Activated CD4-positive, alpha-beta memory T cell treated with anti-CD3 and anti-CD28 coated beads for 36 hours (primary cell): ENCODE measurements at places on chromosomes 16 and 17.

GRCh38 chr16:18049547-18050133 is 286.9 kb downstream of the NPIPA8 start:
- no peak for DNase-seq

DNA sequence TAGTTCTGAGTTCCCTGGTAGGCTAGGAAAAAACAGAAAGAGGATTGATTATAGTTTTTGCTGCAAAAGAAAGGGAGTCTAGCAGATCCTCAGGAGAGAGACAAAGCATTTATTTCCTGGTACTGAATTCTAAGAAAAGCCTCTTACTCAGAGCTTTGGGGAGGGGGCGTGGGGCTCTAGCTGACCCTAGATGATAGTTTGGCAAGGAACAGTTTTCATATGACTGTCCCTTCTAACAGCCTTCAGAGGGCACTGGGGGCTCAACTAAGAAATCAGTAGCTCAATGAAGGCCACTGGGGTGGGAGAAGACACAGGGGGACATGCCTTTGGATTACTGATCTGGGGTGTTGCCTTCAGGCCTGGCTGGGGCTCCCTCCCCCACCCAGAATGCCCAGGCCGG is 4.0 kb downstream of the CA7 start:
- peak; percentile 22 for DNase-seq

DNA sequence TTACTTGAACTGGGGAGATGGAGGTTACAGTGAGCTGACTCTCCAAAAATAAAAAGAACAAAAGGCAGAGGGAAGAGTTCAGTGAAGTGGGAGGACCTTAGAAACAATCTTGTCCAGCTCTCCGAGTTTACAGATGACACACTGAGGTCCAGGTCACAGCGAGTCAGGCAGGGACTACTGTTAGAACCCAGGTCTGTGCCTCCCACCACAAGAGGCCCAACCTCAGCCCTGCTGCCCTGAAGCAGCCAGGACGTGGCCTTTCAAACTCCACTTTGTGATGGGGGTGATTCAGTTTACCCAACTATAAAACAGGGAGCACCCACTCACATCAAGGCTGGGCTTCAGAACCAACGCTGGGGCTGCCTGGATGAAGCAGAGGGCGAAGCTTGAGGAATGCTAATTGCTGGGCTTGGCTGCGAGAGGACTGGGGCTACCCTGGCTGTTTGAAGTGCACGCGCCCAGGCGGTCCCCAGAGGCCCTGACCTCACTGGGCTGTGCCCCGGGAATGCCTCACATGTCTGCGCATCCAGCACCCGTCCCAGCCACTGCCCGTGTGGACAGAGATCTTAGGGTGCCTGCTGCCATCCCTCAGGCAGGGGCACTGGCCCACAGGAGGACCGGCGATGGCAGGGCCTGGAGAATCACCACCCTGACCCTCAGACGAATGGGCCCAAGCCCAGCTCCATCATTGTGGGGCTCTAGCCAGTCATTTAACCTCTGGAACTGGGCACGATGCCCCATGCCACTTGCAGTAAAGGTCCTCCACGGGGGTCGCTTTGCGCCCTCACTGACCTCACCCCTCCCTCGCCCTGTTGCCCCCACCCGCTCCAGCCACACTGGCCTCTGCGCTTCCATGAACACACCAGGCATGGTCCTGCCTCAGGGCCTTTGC is 11.4 kb downstream of the SLC5A10 start:
- peak; percentile 32 for DNase-seq

DNA sequence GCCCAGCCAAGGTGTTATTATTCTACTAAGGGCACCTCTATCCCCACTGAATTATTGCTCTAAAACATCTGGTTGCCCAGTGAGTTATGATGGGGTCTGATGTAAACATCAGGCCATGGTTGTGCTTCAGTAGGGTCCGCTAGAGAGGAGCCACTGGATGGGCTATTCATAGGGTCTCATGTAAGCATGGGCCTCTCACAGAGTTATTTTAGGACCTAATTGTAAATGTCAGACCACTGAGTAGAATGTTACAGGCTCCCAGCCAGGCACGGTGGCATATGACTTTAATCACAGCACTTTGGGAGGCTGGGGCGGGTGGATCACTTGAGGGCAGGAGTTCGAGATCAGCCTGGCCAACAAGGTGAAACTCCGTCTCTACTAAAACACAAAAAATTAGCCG is 5.3 kb downstream of the RAPGEFL1 start:
- no peak for DNase-seq

DNA sequence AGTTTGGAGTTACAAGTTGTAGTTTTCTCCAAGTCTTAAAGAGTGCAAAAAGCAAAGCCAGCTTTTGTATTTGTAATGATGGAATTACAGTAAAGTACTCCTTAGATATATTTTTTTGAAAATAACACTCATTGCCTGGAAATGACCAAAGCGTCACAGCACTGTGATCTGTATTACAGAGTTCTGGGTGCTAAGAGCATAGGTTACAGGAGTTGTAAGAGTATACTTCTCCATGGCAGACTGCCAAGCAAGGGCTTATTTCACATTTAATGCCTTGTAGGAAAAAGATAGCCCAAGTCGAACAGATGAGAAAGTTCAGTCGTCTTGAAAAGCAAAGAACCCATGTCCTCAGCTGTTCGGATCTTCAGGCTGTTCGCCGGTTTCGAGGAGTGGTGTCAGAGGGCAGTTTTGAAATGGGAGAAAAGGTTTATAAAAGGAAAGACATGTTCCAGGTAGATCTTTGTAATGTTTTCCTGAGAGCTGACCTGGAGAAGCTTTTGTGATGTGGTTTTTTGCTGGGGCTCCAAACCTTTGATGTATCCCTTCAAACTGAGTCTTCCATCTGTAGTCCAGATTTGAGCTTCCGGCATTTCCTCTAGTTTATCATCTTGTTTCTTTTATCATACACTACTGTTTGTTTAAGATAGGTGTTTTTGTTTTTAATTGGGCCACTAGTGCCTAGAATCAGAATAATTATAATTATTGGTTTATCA is 41.3 kb downstream of the ERCC4 start:
- no peak for DNase-seq

- DNase-seq: no peak
Observed at GRCh38 chr17:10447026-10447931, 22.1 kb downstream of the MYH4 start.
